ENCODE measurements at places on chromosomes 12 and 14.

- H3K4me3 ChIP-seq = no peak overlapping the region
- no peaks in the 10 kb centered on the region for H3K36me3 ChIP-seq
- no peak overlapping the region for H3K27ac ChIP-seq
- no peak for DNase-seq
- no peaks in the 10 kb centered on the region for H3K27me3 ChIP-seq
Measured at GRCh38 chr12:77319166-77319565, 253.8 kb upstream of the E2F7 start.

- no peaks in the 10 kb centered on the region for H3K27me3 ChIP-seq
- peak overlapping the region; percentile 16 for H3K27ac ChIP-seq
- peak; percentile 58 for DNase-seq
- H3K4me1 ChIP-seq = peaks cover 25% of the 10 kb centered on the region
- H3K4me3 ChIP-seq = no peak overlapping the region
Measured at GRCh38 chr12:49942921-49943624, 7.5 kb upstream of the AQP2 start.

GRCh38 chr12:87815771-87816585, 213.2 kb downstream of the C12orf50 start:
- no peaks in the 10 kb centered on the region for H3K4me1 ChIP-seq
- no peak overlapping the region for H3K4me3 ChIP-seq
- no peaks in the 10 kb centered on the region for H3K36me3 ChIP-seq
- H3K27ac ChIP-seq = no peak overlapping the region

DNA sequence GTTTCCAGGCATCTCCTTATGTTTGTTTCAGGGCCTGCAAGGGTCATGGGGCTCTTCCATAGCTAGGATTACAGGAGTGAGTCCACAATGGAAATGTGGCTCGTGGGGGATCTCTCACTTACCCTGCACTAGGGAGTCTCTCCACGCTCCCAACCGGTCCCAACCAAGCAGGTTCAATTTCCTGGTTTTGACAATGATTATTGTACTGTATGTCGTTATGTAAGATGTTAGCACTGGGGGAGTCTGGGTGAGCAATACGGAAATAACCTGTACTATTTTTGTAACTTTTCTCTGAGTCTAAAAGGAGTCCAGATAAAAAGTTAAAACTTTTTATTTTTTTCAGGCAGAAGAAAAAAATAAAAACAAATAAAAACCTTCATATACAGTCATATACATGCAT, 325.7 kb upstream of the RGS6 start:
- H3K4me1 ChIP-seq = peaks cover 6% of the 10 kb centered on the region
- no peaks in the 10 kb centered on the region for H3K36me3 ChIP-seq
- no peaks in the 10 kb centered on the region for H3K27me3 ChIP-seq
- H3K27ac ChIP-seq = no peak overlapping the region
- DNase-seq = no peak

DNA sequence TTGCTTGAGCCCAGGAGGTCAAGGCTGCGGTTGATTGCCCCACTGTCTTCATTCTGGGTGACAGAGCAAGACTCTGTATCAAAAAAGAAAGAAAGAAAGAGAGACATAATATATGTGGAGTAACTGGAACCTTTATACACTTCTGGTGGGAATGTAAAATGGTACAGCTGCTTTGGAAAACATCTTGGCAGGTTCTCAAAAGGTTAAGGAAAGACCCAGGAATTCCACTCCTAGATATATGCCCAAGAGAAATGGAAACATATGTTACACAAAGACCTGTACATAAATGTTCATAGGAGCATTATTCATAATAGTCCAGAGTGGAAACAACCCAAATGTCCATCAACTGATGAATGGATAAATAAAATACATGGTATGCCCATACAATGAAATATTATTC, 7.2 kb downstream of the RBMS2 start:
- no peak for DNase-seq
- H3K4me3 ChIP-seq = no peak overlapping the region
- H3K27me3 ChIP-seq = no peaks in the 10 kb centered on the region
- H3K27ac ChIP-seq = peak overlapping the region; percentile 42

- no peak overlapping the region for H3K4me3 ChIP-seq
- H3K27me3 ChIP-seq = no peaks in the 10 kb centered on the region
- no peak for DNase-seq
- no peaks in the 10 kb centered on the region for H3K4me1 ChIP-seq
- H3K27ac ChIP-seq = no peak overlapping the region
- H3K36me3 ChIP-seq = no peaks in the 10 kb centered on the region
Measured at GRCh38 chr12:2482938-2483660, 311.7 kb upstream of the FKBP4 start.

DNA sequence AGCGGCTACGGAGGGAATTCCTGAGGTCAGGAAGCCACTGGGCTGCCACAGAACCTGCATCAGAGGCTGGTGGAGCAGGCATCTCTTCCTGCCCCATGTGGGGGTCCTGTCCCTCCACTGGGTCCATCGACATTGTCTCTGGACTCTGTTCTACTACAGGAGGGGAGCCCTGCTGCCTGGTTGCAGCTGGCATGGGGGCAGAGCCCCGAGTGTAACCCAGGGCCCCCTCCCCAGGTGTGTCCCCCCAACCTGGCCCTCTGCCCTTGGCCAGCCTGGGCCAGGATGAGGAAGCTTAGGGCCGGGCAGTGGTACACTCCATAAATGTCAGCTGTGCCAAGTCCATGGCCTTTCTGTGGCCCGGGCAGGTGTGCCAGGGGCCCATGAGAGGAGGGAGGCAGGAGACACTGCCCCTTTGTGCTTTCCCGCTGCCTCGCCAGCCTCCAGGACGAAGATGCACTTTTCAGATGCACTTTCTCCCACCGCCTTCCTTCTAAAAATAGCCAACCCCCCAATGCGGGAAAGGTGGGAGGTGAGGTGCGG, 4.0 kb upstream of the EXOC3L4 start:
- H3K27ac ChIP-seq = no peak overlapping the region
- H3K36me3 ChIP-seq = no peaks in the 10 kb centered on the region
- H3K27me3 ChIP-seq = no peaks in the 10 kb centered on the region
- no peaks in the 10 kb centered on the region for H3K4me1 ChIP-seq
- no peak for DNase-seq

DNA sequence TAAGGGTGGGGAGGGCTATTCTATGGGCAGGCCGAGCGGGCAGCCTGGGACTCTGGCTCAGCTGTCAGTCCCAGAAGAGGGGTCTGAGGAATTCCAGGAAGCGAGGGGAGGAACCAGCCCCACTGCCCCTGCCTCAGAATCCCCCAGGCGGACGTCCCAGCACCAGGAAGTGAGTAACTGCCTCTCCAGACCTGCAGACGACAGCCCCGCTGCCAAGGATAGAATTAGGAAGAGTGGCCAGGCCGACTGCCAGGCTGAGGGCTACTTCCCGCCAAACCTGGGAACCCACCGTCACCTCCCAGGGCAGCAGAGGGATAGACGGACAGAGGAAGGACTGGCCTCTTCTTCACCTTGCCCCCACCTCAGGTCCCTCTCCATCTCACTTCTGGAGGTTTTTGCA, 6.7 kb upstream of the BDKRB2 start:
- H3K27ac ChIP-seq = peak overlapping the region; percentile 97
- H3K4me1 ChIP-seq = peaks cover 46% of the 10 kb centered on the region
- H3K27me3 ChIP-seq = no peaks in the 10 kb centered on the region
- DNase-seq = peak; percentile 70

- H3K27ac ChIP-seq = no peak overlapping the region
- no peaks in the 10 kb centered on the region for H3K27me3 ChIP-seq
- H3K36me3 ChIP-seq = no peaks in the 10 kb centered on the region
- no peak overlapping the region for H3K4me3 ChIP-seq
- no peak for DNase-seq
- peaks cover 7% of the 10 kb centered on the region for H3K4me1 ChIP-seq
Measured at GRCh38 chr12:49783917-49784676, 42.7 kb downstream of the TMBIM6 start.

DNA sequence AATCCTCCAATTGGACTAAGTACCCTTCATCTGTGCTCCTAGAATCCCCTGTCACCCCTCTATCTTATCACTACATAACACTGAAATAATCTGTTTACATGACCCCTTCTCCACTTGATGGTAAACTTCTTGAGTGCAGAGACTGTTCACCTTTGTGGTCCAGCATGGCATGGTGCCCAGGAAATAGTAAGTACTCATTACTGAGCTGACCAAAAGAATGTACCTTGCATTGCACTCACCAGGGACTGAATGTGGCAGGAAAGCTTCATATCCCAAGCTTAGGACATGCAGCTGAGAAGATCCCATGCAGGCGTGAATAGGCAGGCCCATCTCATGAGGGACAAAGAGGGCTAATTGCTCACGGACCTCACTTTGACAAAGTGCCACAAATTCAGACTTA, 1.4 kb upstream of the GARIN2 start:
- no peak overlapping the region for H3K4me3 ChIP-seq
- no peak overlapping the region for H3K27ac ChIP-seq
- no peaks in the 10 kb centered on the region for H3K36me3 ChIP-seq
- H3K4me1 ChIP-seq = no peaks in the 10 kb centered on the region
- H3K27me3 ChIP-seq = no peaks in the 10 kb centered on the region

DNA sequence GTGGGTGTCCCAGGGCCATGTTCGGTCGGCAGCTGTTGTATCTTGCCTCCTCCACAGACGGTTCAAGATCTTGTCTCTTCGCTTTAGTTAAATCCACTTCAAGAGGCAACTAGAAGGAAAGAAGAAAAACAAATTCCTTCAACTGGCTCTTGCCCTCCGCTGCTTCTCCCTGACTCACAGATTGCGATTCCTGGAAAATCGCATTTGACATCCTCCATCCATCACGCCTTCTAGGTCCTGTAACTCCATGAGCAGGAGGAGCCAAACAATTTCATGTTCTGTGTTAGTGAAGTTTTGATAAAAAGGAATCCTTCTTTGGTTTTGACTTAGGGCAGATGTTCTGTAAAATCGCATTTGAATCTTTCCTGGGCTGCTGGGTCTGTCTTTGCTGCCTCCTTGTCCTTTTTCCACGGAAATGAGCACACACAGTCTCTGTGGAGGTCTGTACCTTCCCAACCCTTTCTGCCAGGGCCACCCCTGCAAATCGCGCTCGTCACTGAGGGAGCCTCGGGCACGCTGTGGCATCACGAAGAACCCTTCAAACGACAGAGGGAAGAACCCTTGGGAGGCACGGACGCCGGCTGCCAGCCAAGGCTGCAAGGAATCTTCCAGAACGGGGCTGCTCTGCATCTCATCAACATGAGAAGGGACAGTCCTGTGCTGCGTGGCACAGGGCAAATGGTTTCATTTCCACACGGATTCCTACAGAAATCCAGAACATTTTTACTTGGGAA, 32.6 kb downstream of the RAD52 start:
- no peak overlapping the region for H3K4me3 ChIP-seq
- no peak for DNase-seq
- no peaks in the 10 kb centered on the region for H3K27me3 ChIP-seq
- no peaks in the 10 kb centered on the region for H3K4me1 ChIP-seq
- H3K27ac ChIP-seq = no peak overlapping the region
- peaks cover 36% of the 10 kb centered on the region for H3K36me3 ChIP-seq

DNA sequence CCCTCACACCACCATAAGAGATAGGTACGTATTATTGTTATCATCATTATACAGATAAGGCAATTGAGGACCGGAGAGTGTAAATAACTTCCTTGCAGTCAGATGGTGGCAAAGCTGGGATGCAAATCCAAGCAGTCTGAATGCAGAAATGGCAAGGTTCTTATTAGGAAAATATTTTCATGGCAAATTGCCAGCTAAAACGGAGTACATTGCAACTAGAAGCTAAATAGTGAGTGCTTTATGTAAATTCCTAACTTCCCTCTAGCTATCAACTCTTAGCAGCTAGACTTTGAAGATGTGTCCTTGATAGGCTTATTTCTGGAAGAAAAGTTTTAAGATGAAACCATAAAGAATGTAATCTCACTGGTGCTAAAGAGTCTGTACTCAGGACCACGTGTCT, 323.9 kb upstream of the DIO2 start:
- H3K27ac ChIP-seq = no peak overlapping the region
- H3K4me1 ChIP-seq = no peaks in the 10 kb centered on the region
- H3K36me3 ChIP-seq = no peaks in the 10 kb centered on the region
- H3K27me3 ChIP-seq = no peaks in the 10 kb centered on the region
- no peak overlapping the region for H3K4me3 ChIP-seq

- no peak for DNase-seq
- H3K27me3 ChIP-seq = no peaks in the 10 kb centered on the region
- H3K36me3 ChIP-seq = no peaks in the 10 kb centered on the region
- no peak overlapping the region for H3K27ac ChIP-seq
- no peak overlapping the region for H3K4me3 ChIP-seq
- no peaks in the 10 kb centered on the region for H3K4me1 ChIP-seq
Measured at GRCh38 chr12:19688532-19688931, 249.2 kb downstream of the AEBP2 start.

GRCh38 chr12:51323966-51324895, at the start of gene BIN2:
Gene BIN2 (minus strand): TSS chr12:51324174. CDS start chr12:51324102, 72 bp downstream.
- no peak within 1 kb of the TSS for H3K4me3 ChIP-seq
- H3K4me1 ChIP-seq = no peaks in the 10 kb centered on the region
- H3K27me3 ChIP-seq = no peaks in the 10 kb centered on the region
- peak; percentile 8 for DNase-seq
- no peaks in the 10 kb centered on the region for H3K36me3 ChIP-seq

DNA sequence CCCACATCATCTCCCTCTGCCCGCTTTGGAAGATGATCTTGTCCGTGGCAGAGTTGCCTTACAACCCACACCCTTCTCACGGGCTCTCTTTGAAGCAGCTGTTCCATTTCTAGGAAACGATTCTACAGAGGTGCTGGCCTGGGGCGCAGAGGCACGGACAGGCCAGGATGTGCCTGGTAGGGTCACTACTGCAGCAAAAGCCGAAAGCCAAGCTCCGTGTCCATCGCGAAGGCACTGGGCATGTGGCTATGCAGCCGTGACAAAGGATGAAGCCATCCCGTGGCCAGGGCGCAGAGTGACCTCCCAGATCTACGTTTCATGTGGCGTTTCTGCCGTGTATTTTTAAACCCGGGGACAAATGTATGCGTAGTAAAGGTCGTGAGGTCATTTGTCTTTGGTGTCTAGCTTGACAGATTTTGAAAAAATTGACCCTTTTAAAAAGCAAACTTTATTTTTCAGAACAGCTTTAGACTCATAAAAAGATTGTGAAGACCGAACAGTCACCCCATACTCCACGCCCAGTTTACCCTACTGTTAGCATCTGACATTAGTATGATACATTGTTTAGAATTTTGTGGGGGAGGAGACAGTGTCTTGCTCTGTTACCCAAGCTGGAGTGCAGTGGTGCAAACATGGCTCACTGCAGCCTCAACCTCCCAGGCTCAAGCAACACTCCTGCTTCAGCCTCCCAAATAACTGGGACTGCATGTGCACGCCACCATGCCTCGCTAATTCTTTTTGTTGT, 40.4 kb upstream of the NCOR2 start:
- H3K4me1 ChIP-seq = peaks cover 18% of the 10 kb centered on the region
- no peak overlapping the region for H3K27ac ChIP-seq
- no peaks in the 10 kb centered on the region for H3K27me3 ChIP-seq
- H3K36me3 ChIP-seq = no peaks in the 10 kb centered on the region
- DNase-seq = no peak

GRCh38 chr14:72663076-72663487, 230.8 kb downstream of the DPF3 start:
- H3K4me1 ChIP-seq = no peaks in the 10 kb centered on the region
- no peak overlapping the region for H3K4me3 ChIP-seq
- H3K27ac ChIP-seq = no peak overlapping the region
- H3K36me3 ChIP-seq = no peaks in the 10 kb centered on the region
- no peaks in the 10 kb centered on the region for H3K27me3 ChIP-seq

DNA sequence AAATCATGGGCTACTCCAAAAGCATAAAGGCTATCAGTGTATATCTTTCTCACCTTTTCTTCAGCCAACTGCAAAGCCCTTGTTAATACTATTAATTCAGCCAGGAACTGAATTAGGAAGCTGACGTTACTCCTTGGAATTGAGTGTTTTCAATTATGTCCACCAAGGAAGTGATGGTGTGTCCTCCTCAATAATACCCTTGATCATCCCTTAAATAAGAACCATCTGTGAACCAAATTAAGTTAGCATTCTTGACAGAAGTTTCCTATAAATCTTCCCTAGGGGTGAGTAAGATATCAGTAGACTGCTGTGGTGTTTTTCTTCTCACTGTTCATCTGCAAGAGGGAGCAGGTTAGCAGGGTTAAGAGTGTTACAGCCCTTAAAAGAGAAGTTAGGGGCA, 252.3 kb upstream of the AVPR1A start:
- no peaks in the 10 kb centered on the region for H3K27me3 ChIP-seq
- no peaks in the 10 kb centered on the region for H3K4me1 ChIP-seq
- no peak overlapping the region for H3K27ac ChIP-seq
- DNase-seq = no peak

All from thyroid gland (tissue), 4 donors.